ENCODE measurements at places on chromosomes 7 and 10.

DNA sequence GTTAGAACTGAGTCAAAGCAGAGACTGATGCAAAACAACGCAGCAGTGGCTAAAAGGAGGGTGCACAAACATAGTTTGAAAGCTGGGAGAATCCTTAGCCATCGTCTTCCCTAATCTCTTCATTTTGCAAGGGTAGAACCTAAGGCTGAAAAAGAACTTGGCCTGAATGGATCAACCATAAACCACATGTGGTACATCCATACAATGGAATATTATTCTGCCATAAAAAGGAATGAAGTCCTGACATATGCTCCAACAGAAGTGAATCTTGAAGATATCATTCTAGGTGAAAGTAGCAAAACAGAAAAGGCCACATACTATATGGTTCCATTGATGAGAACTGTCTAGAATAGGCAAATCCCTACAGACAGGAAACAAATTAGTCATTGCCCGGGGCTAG is 330.3 kb upstream of the NPVF start:
- DNase-seq: no peak

DNA sequence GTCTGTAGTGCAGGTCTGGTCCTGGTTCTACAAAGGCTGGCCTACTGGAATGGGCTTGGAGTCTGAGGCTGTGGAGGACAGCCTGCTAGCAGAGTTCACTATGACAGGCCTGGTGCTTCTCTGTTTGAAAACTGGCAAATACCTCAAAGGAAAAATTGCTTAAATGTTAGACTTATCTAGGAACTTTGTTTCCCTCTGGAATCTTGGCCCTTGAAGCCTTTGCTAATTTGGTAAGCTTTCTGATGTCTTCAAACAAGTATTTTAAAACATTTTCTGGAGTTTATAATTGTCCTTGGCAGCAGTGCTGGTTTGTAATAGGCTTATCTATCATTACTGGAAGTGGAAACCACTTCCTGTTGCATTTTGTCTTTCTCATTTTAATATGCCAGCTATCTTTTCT is 139.7 kb downstream of the TMEM26 start:
- DNase-seq: no peak

- no peak for DNase-seq
These were observed 43.3 kb upstream of the SEPTIN7 start for GRCh38 chr7:35757574-35757973.

DNA sequence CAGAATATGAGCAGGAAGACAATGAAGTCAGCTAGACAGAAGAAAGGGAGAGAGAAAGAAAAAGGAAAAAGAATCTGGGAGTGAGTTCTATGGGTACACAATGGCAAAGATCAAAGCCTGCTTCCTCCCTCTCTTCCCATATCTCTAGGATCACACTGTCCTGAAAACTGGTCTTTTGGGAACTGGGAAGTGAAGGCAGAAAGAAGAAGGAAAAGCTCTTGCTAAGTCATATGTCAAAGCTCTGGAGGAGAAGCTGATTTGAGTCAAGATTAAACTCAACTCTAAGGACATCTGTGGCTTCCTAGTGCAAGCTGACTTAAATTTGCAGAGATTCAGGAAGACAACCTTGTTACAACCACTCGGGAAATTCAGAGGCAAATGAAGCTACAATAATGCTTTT is 147.5 kb downstream of the DOCK4 start:
- DNase-seq: no peak

DNA sequence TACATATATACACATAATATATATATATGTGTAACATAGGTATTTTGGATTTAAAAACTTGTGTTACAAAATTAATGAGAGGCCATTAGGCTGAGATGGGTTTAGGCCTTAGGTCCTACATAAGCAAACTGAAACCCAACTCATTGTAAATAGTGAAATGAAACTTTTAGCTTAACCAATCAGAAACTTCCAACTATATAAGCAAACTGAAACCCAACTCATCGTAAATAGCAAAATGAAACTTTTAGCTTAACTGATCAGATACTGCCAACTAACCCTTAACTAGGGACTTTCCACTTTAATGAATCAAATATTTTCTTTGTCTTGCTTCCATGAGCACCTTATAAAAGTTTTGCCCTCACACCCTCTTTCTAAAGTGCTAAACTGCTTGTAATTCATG is 17.3 kb upstream of the SAMD9L start:
- DNase-seq: no peak

- no peak for DNase-seq
These were observed 398.2 kb upstream of the NFE2L3 start for GRCh38 chr7:25753837-25754236.

- peak; percentile 81 for DNase-seq
These were observed at the start of gene MICALL2 for GRCh38 chr7:1458683-1459511. Gene MICALL2 (minus strand): TSS chr7:1459470. CDS start chr7:1459326, 144 bp downstream.

DNA sequence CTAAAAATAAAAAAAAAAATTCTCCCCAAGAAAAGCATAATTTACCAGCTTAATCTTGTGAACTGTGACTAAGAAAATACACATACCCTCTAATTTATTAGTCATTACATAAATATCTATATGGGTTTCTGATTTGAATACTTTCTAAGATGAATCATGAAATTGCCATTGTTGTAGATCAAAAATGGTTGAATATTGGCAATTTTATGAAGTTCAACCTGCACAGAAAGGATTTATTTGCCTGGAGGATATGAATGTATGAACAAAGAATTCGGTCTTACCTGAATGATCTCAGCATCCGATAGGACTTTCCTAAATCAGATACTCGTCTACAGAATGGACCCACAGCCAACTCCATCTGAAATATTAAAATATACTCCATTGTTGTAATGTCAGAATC is 61.5 kb downstream of the HBP1 start:
- DNase-seq: no peak

DNA sequence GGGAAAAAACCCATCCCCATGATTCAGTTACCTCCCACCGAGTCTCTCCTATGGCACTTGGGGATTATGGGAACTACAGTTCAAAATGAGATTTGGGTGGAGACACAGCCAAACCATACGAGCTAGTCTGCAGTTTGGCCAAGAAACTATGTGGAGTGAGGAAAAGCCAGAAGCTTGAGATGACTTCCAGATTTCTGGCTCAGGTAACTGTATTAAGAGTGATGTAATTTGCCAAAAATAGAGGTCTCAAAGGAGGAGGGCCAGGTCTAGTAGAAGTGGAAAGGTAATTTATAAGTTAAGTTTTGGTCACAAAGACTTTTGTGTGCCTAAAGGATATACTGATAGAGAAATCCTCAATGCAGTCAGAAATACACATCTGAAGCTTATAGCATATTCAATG is 279.7 kb upstream of the MGMT start:
- DNase-seq: no peak

DNA sequence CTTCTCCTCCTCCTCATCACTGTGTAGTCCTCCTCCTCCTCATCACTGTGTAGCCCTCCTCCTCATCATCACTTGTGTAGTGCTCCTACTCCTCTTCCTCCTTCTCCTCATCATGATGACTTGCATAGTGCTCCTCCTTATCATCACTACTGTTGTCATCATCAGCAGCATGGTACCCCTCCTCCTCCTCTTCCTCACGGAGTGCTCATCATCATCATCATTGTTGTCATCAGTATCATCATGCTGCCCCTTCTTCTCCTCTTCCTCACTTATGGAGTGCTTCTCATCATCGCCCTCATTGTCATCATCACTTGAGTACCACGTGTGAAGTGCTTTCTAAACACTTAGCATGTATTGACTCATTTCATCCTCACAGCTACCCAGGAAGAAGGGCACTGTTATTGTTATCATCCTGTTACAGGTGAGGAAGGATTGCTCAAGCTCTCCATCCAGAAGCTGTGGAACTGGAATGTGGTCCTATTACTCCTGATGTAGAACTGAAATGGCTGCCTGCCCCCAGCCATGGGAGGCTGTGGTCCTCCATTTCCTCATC is 122.8 kb upstream of the SHH start:
- DNase-seq: no peak

DNA sequence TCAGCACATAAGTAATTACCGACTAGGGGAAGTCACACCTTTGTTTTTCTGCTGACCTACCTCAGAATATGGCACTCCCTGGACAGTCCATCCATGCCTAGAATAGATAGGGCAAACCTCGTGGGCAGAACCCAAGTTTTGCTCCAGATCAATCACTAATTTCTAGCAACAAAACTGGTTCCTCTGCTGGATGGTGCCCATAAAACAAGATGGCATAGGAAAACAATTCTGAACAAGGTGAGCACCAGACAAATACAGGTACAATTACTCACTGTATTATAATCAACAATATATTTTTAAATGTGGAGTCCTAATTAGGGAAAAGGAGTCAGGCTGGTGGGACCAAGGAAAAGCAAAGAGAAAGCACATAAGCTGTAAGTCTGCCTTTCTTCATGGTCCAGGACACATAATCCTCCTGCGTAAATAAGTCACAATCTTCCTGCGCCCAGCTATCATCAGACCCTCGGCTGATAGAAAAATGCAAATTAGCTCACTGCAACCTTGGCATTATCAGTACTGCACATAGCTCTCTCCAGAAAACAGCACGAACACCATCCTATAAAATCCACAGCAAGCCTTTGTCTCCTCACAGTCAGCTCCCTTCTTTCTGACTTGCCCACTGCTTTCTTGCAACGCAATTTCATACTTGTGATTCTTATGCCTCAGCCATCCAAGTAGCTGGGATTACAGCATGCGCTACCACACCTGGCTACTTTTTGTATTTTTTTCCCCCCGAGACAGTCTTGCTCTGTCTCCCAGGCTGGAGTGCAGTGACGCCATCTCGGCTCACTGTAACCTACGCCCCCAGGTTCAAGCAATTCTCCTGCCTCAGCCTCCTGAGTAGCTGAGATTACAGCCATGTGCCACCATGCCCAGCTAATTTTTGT is 15.1 kb downstream of the URGCP start:
- no peak for DNase-seq

DNA sequence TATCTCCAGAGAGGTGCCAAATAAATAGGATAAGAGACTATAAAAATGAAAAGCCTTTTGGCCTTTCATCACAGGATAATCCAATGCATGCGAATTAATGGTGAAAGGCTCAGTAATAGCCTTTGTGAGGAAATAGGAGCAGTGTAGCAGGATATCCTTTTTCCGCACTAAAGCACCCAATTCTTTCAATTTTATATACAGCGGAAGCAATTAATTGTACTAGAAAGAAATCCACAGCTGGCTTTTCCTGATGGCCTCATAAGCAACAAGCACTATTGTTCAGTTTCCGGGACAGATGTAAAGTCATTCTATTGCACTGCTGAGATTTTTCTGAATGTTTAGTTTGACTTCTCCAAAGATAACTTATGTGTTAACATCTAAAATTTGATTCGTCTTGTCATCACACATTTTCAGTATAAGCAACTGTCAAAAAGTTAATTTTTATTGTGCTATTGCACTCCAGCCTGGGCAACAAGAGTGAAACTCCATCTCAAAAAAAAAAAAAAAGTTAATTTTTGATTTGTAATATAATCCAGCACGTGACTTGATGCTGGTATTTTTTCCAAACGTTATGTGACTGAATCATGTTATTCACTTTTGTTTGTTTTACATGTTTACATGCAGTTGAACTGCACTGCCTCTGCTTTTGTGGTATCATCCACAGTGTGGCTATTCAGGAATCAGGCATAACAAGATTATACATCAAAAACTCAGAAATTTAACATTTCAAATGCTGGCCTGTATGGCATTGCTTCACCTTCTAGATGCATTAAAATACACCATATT is 8.4 kb upstream of the BMPR1A start:
- no peak for DNase-seq

DNA sequence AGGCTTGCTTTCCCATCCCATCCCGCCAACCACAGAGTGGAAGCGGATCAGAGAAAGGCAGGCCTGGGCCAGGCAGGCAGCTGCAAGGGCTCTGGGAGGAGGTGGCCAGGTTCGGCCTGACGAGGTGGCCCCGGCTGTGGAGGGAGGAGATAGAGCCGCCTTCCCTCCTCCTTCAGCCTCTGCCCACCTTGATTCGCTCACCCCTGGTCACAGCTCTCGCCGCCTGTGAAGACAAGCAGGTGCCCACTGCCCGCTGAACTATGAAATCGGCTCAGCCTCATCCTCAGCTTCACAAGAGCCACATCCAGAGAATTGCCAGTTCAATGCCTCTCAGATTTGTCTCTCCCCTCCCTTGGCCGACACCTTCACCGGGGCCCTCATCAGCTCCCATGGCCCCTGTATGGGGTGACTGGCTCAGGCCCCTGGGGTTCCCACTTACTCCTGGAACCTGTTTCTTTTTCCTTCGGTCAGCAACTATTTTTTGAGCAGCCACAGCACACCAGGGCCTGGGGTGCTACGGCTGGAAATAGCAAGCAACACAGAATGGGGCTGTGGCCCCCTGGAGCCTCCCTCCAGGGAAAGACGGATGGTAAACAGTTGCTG is 80.0 kb upstream of the CHST15 start:
- DNase-seq: no peak

DNA sequence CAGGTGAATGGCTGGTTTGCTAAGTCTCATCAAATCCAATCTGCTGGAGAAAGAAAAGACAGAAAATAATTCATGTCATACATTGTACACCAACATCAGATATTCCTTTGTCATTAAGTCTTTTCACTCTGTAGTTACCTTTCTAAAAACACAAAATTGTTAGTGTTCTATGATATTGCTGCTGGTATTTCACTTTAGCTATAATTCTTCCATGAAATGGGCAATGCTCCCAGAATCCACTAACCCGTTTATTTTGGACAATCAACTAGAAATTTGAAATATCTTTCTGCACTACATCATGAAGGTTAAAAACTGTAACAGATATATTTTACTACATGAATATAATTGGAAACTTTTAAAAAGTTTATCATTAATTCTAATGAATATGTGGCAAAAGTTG is 181.3 kb downstream of the C7orf25 start:
- DNase-seq: no peak

DNA sequence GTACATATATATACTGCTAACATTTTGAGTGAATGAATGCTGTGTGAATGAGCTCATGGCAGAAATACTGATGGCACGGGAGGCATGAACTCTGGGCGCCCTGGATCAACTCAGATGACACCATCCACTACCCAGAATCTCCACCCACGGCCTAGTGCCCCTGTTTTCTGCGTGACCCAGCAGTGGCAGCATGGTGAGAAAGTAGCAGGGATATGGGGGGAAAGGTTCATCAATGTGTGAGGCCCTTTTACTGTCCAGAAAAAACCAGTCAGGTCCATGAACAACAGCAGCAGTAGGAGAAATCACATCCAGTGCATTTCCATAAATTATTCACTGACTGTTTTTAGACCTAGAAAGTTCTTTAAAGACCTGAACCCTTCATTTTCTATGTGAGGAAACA is 391.0 kb upstream of the NRP1 start:
- no peak for DNase-seq

GRCh38 chr7:92843034-92843760 is 6.8 kb upstream of the CDK6 start:
- DNase-seq: no peak

GRCh38 chr7:4878336-4879335 is 4.9 kb downstream of the RADIL start:
- no peak for DNase-seq

- no peak for DNase-seq
These were observed 388.8 kb upstream of the PHF14 start for GRCh38 chr7:10584886-10585285.

GRCh38 chr10:91883549-91884444 is 25.5 kb downstream of the FGFBP3 start:
- no peak for DNase-seq

Data from T1000 (cell line).